NCI-H524 (cell line): ENCODE measurements at places on chromosomes 2 and 18.

- no peak for DNase-seq
Observed at GRCh38 chr2:168543037-168543436, 87.0 kb downstream of the CERS6 start.

DNA sequence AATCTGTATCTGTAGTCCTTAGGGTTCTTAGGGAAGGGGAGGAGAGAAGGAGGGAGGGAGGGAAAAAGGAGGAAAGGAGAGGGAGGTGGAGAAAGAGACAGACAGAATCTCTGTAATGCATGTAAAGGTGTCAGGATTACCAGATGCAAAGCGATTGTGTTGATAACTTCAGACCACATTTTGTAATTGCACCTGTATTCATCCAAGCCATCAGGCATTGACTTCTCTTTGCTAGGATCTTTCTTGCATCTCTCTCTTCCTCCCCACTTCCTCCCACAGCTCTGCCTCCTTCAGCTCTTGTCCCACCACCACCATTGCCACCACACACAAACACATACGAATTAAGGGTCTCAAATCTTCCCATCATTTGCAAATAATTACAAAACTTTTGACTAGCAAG is 91.4 kb downstream of the AOX1 start:
- DNase-seq, result no peak

DNA sequence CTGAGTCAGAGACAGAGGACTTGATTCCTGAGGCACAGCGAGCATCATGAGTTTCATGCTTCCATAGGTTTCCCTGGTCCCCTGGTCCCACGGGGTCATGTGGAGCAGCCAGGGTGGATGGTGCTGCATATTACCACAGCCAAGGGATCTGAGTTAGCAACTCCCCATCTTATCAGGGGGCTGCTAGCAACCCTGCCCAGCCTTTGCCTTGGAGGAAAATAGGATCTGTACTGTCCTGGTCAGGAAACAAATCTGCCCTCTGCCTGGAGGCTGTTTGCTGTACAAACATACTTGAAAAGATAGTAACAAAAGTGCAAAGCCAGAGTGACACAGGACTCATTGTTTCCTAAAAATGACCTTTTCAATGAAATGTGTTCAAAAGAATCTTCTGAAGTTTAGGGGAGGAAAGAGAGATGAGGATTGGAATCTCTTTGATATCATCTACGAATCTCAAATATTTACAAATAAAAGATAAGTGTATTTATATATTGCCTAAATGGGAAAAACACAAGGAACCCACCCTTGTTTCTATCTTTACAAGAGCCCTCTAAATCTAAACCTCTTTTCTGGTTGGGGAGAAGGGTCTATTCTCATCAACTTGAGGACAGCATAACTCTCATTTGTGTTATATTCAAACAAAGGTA is 194.8 kb downstream of the CD226 start:
- no peak for DNase-seq

DNA sequence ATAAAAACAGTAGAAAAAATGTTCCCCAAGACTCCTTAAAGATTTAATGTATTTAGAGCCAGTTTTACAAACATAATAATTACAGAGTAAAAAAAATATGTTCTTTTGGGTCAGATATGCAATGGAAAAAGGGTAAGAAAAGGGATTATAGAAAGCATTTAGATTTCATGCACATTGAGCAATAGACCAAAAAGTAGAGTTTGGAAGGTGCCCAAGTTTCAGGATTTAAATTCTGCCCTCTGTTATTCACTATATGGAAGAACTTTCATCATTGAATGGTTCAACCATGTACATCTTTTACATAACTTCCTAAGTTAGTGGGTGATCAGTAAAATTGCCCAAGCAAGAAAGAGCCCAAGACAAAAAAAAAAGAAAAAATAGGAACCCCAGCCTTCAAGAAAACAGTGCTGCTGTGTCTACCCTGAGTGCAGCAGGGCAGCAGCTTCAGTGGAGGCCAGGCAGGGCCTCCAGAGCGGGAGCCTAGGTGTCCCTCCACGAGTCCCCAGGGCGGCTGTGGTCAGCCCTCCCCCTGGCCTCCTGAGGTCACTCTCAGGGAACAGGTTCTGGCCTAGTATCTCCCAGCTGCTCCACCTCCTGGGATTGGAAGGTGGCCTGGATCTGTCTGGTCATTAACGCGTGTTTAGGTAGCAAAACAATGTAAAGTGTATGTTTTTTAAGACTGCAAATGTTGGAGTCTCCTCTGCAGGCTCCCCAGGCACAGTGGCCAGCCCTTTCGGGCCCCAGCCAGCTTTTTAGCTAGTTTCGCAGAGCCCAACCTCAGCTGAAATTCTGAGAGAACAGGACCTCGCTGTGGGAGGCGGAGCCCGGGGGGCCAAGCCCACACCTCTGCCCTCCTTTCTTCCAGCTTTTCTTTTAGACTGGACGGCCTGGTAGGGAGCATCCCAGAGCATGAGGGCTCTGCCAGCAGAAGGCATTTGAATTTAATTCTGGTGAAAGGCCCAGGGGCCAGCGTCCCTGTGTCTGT is 77.3 kb downstream of the TEX51 start:
- no peak for DNase-seq

DNA sequence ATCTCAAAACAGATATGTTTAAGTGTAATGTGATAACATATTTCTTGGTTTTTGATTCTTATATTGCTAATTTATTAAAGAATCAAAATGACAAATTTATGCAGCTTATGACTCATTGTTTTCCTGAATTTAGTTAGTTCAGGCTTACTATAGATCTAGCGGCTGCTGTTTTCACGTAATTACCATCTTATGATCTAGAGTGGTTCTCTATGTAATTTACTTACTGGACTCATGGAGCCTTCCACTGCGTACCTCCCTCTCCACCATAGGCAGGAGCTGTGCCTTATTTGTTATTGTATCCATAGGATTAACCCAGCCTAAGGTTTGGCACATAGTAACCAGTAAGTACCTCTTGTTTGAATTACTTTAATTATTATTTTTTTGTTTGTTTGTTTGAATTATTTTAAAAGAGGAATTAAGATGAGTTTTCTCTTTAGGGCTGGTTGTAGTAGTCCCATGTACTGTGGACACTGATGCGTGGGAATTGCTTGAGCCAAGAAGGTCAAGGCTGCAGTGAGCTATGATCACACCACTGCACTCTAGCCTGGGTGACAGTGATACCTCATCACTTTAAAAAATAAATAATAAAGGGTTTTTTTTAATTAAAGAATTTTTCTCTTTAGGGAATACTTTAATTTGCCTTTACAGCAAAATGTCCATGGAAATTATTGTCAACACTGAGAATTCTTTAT is 165.5 kb downstream of the PHLPP1 start:
- DNase-seq, result no peak

DNA sequence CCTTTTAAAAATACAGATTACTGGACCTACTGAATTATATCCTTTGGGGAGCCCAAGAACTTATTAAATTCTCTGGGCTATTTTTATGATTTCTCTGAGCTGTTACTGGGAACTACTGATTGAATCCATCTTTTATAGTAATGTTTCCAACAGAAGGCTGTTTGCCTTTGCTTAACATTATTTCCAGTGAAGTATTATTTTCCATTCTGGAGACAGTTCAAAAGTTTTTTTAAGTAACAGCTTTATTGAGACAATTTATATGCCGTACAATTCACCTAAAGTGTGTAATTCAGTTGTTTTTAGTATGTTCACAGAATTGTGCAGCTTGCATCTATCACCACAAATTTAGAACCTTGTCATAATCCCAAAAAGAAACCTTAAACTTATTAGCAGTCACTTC is 100.6 kb downstream of the BABAM2 start:
- no peak for DNase-seq

DNA sequence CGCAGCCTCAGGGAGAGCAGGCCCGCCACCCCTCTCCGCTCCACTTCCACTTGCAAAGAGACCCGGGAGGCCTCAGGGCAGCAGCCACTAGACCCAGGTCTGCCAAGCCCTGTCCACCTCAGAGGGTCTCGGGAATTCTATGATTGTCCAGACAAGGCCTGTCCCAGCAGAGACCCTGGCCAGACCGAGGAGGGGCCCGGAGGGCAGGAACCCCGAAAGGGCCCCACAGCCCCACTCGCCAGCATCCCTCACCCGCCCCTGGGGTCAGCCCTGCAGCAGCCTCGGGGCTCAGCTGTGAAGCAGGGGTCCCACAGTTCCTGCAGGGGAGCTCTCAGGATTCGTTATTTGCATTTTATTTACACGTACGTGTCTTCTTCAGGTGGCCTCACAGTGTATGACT is 269.5 kb downstream of the EIPR1 start:
- no peak for DNase-seq

- DNase-seq, result no peak
Observed at GRCh38 chr2:234674781-234675201, 177.9 kb upstream of the ARL4C start.

GRCh38 chr2:127645395-127646291 is at the start of gene GPR17:
Gene GPR17, plus strand, starts transcription at chr2:127646153. Its CDS starts 4,583 bp downstream, at chr2:127650736.
- no peak for DNase-seq
